ENCODE measurements at places on chromosomes 3 and 15.

- DNase-seq = no peak
Measured at GRCh38 chr15:76162036-76162398, 102.2 kb downstream of the TMEM266 start.

DNA sequence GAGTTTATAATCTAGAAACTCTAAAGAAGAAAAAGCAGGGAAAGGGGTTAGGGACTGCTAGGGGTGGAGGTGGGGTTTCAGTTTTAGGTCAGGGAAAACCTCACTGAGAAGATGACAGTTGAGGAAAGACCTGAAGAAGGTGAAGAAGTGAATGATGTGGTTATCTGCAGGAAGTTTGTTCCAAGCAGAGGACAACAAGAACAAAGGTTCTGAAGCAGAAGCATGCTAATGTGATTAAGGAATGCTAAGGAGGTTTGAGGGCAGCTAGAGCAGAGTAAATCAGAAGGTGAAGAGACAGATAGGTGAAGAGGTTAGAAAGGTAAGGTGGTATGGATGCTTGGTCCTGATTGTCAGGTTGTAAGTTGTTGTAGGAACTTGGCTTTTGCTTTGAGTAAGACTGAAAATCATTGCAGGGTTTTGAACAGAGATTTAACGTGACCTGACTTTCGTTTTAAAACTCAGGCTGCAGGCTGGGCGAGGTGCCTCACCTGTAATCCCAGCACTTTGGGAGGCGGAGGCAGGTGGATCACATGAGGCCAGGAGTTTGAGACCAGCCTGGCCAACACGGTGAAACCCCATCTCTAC lies 8.6 kb downstream of the OXSR1 start:
- no peak for DNase-seq

- DNase-seq = peak; percentile 21
Measured at GRCh38 chr3:108222853-108223565, 785 bp upstream of the IFT57 start.

DNA sequence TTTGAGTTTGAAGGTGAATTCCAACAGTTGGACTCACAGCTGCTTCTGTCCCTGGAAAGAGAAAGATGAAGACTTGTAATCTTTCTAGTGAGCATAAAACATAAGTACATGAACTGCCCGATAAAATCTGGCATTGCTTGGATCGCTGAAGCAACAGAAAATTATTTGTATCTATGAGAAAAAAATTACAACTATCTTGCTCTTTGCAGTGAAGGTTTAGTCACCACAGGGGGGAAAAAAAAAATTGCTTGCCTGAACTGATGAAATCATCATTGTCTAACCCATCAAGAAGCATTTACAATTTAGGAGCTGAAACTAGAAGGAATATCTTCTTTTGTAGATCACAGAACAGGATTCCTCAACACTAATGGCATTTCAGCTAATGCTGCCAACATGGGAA lies 20.0 kb downstream of the TMEM207 start:
- peak; percentile 66 for DNase-seq

Data from iris pigment epithelial cell (primary cell).